ENCODE measurements at places on chromosomes 12 and 14.

DNA sequence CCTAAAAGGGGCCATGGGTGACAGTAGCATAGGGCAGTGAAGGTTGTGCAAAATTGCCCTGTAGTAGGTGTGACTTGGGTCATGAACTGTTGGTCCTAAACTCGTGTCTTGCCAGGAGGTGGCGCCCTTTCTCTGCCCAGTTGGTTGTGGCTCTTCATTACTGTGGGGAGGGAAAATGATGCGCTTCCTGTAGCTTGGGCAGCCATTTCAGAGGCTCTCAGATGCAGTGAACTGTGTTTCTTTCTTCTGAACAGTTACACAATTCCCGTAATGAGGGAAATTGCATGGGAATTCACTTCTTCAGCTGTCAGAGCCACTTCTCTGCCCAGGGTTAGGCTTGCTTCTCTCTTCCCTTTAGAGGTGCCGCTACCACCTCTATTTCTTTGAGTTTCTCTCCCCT, 148.1 kb upstream of the NRXN3 start:
- no peak for DNase-seq

DNA sequence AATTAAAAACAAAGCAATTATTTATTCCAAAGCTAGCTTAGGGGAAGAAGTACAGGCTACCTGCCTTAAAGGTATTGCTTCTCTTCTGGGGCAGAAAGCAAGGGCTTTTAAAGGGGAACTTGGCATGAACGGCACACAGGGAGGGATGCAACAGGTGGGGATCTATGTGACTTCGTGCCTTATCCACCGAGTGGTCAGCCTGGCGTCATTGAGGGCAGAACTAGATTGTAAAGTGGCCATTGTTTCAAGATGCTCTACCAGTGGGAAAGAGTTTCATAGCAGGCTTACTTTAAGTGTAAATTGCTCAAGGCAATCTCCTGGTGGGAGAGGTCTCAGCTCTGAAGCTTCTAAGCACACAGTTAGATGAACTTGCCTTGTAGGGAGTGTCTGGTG, 360.4 kb downstream of the ATP23 start:
- no peak for DNase-seq

DNA sequence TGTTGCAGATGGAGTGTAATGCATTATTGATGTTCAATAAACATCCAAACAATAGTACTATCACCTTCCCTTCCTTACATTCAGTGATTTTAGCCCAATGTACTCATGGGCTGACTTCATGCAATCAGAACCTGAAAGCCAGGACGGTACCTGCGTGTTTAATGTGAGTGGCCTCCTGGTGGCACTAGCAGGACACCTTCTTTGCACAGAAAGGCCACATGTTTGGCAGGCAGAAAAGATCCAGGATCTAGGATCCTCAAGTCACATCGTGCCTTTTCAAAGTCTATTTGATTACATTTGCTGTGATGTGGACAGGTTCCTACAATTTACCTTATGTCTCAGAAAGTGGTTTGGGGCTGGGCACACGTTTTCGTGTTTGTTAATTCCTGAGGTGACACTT, 82.9 kb downstream of the NEDD1 start:
- DNase-seq, result no peak

DNA sequence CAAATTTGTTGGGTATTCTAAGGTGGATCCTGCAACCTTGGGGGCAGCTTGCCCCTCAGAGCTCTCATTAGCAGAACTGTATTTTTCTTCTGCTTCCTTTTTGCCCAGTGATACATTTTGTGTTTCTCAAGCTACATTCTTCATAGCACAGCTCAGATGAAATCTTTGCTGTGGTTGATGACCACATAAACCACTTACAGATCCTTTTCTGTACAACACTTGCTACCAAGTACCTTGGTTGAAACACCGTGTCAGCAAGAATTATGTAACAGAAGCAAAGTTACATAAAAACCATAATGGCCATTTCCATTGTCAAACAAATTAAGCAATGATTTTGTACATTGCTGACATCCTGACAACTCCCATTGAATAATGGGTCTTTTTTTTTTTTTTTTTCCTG, 9.7 kb upstream of the PLBD1 start:
- no peak for DNase-seq

- DNase-seq, result no peak
Observed at GRCh38 chr12:47766502-47767215, 6.4 kb upstream of the SLC48A1 start.

GRCh38 chr14:94123868-94124267, 5.5 kb downstream of the IFI27L2 start:
- DNase-seq, result no peak

DNA sequence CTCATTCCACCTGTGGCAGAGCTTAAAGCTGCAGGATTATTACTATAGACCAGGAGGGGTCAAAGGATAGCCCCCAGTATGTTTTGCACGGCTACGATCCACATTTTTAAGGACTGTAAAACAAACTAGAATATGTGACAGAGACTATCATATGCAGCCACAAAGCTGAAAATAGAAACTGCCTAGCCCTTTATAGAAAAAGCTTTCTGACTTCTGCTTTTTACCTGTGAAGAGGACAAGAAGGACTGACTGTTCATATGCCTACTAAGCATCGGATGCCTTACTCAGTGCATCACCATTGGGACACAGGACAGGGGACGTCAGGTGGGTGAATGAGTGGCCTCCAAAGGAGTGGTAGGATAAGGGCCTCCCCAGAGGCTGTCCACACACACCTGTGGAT, 29.8 kb downstream of the SPTB start:
- no peak for DNase-seq

GRCh38 chr12:101570047-101570446, 24.7 kb upstream of the MYBPC1 start:
- no peak for DNase-seq

DNA sequence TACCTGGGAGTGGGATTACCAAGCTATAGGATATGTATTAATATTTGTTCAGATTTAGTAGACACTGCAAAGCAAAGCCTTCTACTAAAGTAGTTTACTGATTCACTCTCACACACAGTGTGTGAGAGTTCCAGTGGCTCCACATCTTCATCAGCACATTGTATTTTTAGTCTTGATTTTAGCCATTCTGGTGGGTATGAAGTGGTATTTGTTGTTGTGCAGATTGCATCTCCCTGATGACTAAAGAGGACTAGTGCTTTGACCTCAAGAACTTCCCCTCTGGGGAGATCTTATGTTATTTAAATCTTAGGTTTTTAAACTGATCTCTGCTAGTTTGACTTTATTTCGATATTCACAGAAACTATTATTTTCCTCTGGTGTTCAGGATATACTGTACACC, 479.7 kb upstream of the RGS6 start:
- no peak for DNase-seq

- DNase-seq, result no peak
Observed at GRCh38 chr12:203462-204260, 10.3 kb downstream of the SLC6A12 start.

DNA sequence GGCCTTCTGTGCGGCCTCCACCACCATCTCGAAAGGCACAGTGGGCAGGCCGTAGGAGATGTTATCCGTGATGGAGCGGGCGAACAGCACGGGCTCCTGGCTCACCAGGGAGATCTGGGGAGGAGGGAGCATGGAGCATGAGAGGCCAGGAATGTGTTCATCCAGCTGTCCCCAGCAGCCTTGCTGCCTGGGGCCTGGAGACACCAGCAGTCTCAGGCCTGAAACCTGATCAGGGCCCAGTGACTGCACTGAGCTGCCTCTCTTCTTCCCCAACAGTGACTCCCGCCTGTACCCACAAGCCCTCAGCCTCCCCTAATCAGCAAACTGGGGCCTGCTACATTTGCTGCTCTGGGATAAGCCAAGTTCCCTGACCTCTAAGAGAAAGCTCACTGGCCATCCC, 30.9 kb downstream of the ABCB9 start:
- no peak for DNase-seq

- no peak for DNase-seq
Observed at GRCh38 chr14:91284146-91284790, 39.8 kb upstream of the GPR68 start.

GRCh38 chr12:51889216-51890132, 1.6 kb downstream of the ANKRD33 start:
- DNase-seq, result no peak

DNA sequence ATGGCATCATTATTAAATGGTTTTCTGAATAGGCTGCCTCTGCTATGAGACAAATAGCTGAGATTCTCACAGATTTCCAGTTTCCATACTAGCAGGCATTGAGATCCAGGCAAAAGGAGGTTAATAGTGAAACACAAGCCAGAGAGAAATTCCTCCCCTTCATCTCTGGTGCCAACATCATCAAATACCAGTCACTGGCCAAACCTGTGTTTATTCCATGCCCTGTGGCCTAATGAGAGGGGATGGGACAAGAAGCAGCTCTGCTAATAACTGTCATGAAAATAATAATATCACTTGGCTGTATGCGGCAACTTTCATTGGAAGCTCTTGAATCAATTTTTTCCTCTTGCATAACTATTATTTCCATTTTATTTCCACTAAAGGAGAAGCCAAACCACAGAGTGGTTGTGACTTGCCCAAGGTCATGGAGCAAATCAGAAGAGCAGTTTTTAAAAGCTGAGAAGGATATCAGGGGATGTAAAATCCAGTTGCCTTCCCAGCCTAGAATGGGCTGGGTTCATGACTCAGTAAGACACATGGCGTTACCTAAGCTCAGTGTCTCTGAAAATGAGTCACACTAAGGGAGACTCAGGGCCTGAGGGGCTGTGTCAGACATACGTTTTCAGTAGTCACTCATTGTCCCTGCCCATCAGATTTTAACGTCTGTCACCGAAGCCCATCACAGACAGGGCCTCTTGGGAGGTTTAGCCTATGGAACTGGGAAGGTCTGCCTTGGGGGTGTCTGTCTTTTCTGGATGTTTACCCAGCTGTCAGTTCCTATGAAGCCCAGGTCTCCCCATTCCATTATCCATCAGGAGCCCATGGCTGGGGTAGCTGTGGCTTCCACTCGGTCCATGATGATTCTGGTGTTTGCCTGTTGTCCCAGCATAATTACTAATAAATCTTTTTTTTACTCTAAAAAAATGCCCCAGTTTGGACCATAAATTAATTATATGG, 208.8 kb upstream of the EEA1 start:
- DNase-seq, result no peak

- no peak for DNase-seq
Observed at GRCh38 chr14:75230140-75230792, 48.4 kb upstream of the FOS start.

GRCh38 chr12:131550121-131550520, 160.8 kb upstream of the SFSWAP start:
- DNase-seq, result no peak

- DNase-seq, result no peak
Observed at GRCh38 chr14:29671034-29671433, 256.6 kb downstream of the PRKD1 start.

GRCh38 chr12:92133171-92133570, 12.5 kb downstream of the BTG1 start:
- DNase-seq, result no peak

DNA sequence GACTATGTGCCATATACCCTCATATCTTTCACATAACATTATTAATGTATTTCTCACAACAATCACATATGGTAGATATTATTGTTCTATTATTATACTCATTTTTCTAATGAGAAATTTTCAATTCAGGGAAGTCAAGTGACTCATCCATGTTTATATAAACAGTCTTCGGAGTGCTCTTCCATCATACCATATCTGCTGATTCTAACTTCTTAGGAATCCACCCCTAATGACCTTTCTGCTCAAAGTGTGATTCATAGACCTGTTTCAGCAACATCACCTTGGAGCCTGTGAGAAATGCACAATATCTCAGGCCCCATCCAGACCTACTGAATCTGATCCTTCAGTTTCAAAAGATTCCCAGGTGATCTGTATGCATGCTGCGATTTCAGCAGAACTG, 39.8 kb upstream of the OVCH1 start:
- no peak for DNase-seq

- DNase-seq, result no peak
Observed at GRCh38 chr12:6852651-6853354, 853 bp downstream of the USP5 start.

DNA sequence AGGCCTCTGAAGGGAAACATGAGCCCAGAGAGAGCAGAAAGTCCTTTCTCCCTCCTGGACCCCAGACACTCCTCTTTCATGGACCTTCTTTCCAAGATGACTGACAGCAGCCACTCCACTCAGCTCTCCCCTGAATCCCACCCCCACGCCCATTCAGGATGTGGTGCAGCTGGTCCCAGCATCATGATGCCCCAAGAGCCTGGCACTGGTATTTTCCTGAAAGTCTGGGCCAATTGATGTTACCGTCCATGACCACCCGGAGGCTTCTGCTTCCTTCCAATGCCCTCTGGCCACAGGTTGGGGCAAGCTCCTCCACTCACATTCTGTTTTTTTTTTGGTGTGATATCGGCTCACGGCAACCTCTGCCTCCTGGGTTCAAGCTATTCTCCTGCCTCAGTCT, 112.6 kb downstream of the CALM1 start:
- DNase-seq, result no peak

- no peak for DNase-seq
Observed at GRCh38 chr12:19744705-19745218, 305.5 kb downstream of the AEBP2 start.

GRCh38 chr14:93830753-93831461, 42.6 kb upstream of the PRIMA1 start:
- DNase-seq, result no peak

GRCh38 chr14:22890416-22890815, 7.4 kb downstream of the REM2 start:
- no peak for DNase-seq

- DNase-seq, result no peak
Observed at GRCh38 chr12:72546106-72546505, 273.9 kb downstream of the TRHDE start.

- DNase-seq, result no peak
Observed at GRCh38 chr12:50918584-50919316, 33.6 kb upstream of the HIGD1C start.

DNA sequence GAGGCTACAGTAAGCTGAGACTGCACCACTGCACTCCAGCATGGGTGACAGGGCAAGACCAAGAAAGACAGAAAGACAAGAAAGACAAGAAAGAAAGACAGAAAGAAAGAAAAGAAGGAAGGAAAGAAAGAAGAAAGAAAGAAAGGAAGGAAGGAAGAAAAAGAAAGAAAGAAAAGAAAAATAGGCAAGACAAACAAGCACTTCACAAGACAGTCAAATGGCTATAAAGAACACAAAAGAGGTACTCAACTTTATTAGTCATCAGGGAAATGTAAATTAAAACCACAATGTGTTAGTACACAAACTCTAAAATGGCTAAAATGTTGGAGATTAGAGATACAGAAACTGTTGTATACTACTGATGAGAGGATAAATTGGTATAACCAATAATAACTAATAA, 6.6 kb downstream of the ATXN3 start:
- DNase-seq, result no peak

DNA sequence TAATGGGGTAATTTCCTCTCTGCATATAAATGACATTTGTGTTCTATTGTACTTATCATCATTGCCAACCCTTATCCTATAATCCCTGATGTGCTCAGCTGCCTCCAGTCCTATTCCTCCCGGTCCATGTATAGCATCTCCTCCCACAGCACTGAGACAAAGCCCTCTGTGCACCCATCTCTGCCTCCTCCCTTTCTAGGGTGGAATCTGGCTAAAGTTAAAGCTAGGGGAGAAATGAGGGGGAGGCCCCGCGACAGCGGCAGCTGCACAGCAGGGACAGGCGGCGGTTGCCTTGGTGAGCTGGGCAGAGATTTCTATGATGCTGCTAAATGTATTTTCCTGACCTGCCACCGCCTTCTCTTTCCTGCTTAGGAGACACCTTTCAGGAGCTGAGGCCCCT, 12.8 kb upstream of the ZDHHC22 start:
- no peak for DNase-seq

- no peak for DNase-seq
Observed at GRCh38 chr14:93481758-93482157, 51.0 kb downstream of the UNC79 start.
